ENCODE measurements at places on chromosomes 1 and 21. TPM values are rescaled to one million over a fixed set of nuclear protein-coding genes. Genes with fewer than 3 reads are reported as not detected.

DNA sequence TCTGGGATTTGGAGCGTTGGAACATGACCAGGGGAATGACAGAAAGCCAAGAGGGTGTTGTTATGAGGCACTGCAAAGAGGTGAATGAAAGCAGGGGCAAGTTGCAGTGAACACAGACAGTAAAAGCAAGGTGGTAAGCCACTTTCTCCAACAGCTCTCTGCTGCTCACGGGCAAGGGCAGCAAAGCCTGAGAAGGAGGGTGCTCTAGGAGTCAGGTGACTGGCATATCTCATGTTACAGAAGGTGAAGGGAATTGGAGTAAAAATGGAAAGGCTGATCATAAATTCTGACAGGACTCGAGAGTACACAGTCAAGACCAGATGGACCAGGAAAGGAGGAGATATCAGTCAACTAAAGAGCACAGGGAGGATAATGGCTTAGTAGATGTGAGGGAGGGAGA is 14.5 kb downstream of the VAV3 start:
- no peaks in the 10 kb centered on the region for H3K36me3 ChIP-seq
- H3K4me1 ChIP-seq, result peaks cover 83% of the 10 kb centered on the region
- H3K27me3 ChIP-seq, result no peaks in the 10 kb centered on the region
- DNase-seq, result no peak
- no peak overlapping the region for H3K4me3 ChIP-seq

DNA sequence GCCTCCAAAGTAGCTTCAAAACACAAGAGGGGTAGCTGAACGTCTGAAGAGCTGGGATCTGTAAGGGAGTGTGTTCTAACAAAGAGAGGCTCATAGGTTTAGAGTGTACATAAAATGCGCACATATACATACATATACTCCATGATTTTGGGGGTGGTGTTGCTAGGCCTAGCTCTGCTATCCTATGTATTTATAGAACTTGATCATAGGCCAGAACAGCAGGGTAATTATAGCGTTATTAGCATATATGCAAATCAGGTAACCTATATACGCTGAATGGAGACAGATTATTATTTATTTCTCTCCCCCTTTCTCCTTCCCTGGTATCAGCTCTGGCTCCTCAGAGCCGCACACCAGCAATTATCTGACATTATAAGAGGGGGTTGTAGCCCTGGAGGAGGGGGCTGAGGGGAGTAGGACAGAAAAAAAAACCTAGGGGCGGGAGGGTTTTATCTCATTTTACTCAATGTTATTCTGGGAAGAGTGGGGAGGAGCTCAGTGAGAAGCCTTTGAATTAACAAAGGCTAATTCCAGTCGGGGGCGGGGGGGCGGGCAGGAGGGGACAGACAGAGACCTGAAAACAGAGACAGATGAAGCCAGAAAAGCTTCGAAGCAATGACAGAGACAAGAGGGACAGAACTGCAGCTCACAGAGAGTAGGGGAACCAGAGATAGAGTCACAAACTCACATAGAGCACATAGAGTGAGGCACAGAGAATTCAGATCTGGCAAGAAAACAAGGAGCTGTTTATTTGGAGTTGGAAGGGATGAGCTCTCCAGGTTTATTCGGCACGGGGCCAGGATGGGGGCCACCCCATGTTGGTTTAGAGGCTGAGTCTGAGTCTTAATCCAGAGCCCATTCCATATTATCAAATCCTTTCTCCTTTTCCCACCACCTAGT is 63.0 kb downstream of the RHBG start:
- peaks cover 16% of the 10 kb centered on the region for H3K4me1 ChIP-seq
- no peaks in the 10 kb centered on the region for H3K36me3 ChIP-seq
- H3K27me3 ChIP-seq, result no peaks in the 10 kb centered on the region

DNA sequence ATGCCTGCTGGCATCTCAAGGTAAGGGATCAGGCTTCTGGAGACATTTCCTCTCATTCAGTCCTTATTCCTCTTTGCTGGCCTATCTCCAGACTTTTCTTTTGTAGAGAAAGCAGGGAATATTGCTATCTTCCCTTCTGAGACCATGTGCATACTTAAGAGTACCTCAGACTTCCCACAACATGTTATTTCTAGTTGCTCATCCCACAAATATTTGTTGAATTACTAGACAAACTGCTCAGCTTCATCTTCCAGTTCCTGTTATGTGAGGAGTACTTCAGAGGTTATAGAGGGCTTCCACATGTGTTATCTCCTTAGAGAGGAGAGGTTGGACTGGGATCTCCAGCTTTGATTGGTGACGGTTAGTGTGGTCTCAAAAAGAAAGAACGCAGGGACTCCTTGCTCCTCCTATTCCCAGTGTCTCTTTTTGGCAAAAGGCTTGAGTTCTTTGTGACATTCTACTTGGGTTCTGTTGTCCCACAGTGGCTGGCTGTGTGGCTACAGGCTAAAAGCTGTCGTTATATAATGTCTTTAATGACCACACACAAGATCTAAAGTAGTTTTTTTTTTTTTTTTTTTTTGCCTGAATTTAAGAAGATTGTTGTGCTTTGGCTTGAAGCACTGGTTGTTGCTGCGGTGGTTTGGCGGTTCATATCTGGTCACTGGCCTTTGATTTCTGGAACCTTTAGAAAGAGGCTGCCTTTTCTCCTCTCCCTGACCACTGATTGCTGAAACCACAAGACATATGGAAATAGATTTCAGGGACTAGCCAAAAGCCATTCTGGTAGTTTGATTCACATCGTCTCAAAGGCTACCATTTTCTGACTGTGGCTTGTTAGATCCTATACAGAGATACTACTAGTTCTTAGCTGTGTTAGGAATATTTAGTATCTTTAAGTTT is 78.7 kb downstream of the FGGY start:
- peaks cover 2% of the 10 kb centered on the region for H3K36me3 ChIP-seq
- no peak for DNase-seq
- no peaks in the 10 kb centered on the region for H3K27me3 ChIP-seq
- H3K27ac ChIP-seq, result no peak overlapping the region
- H3K4me1 ChIP-seq, result no peaks in the 10 kb centered on the region
- no peak overlapping the region for H3K4me3 ChIP-seq

DNA sequence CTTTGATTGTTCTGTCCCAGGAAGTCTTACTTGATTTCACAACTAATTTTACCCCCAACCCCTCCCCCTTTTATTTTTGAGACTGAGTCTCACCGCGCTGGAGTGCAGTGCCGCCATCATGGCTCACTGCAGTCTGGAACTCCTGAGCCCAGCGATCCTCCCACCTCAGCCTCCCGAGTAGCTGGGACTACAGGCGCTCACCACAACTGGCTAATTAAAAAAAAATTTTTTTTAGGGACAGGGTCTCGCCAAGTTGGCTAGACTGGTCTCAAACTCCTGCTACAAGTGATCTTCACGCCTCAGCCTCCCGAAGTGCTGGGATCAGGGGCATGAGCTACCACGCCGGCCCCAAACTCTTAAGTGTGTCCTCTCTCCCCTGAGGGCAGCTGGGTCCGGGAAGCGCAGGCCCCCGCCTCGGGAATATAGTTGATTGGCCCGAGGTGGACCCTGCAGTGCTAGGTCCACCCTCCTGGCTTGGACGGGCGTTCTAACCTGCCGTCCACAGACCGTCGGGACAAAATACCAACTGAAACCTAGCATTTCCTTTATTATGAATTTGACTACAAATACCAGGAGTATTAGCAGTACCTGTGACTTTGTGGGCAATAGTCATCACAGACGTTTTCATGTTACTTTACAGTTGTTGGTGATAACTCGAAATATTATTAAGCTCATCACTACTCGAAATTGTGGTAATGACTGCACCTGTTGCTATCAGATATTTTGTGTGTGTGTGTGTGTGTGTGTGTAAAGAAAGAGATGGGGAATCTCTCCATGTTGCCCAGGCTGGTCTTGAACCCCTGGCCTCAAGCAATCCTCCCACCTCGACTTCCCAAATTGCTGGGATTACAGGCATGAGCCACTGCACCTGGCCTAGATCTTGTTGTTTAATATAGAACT is 642 bp upstream of the PARP1 start:
- H3K27ac ChIP-seq, result peak overlapping the region; percentile 65
- no peak for DNase-seq
- no peaks in the 10 kb centered on the region for H3K27me3 ChIP-seq
- H3K4me3 ChIP-seq, result peak overlapping the region; percentile 83
- peaks cover 36% of the 10 kb centered on the region for H3K4me1 ChIP-seq
- H3K36me3 ChIP-seq, result no peaks in the 10 kb centered on the region

GRCh38 chr1:54417123-54417522 is 10.9 kb upstream of the SSBP3 start:
- H3K4me1 ChIP-seq, result no peaks in the 10 kb centered on the region
- H3K4me3 ChIP-seq, result no peak overlapping the region
- no peak for DNase-seq
- H3K27ac ChIP-seq, result no peak overlapping the region

- no peak overlapping the region for H3K27ac ChIP-seq
- no peak for DNase-seq
- no peaks in the 10 kb centered on the region for H3K4me1 ChIP-seq
- H3K4me3 ChIP-seq, result no peak overlapping the region
- H3K27me3 ChIP-seq, result no peaks in the 10 kb centered on the region
- no peaks in the 10 kb centered on the region for H3K36me3 ChIP-seq
Observed at GRCh38 chr1:103156966-103157365, 48.6 kb upstream of the COL11A1 start.

- DNase-seq, result no peak
- H3K27me3 ChIP-seq, result no peaks in the 10 kb centered on the region
- H3K36me3 ChIP-seq, result no peaks in the 10 kb centered on the region
- H3K4me1 ChIP-seq, result no peaks in the 10 kb centered on the region
Observed at GRCh38 chr1:33294071-33295010, 26.6 kb downstream of the A3GALT2 start.

The FCRL6 gene
- 0.19 TPM for total RNA-seq

The KCNJ6 gene
- not detected for total RNA-seq

The TTC39A gene
- not detected for total RNA-seq
